Stimulated activated CD4-positive, alpha-beta T cell treated with anti-CD3 and anti-CD28 coated beads, Interleukin-1b, Interleukin-23, amount 100 ng/mL, for 1 hour (primary cell): ENCODE measurements at places on chromosomes 1 and 21.
A peak's percentile ranks its signal among the peaks of the same experiment; 100 is the strongest.

- DNase-seq, result no peak
Observed at GRCh38 chr1:57013522-57013921, 47.7 kb upstream of the C8B start.

GRCh38 chr1:1264026-1264425 lies 9.6 kb downstream of the UBE2J2 start:
- no peak for DNase-seq

DNA sequence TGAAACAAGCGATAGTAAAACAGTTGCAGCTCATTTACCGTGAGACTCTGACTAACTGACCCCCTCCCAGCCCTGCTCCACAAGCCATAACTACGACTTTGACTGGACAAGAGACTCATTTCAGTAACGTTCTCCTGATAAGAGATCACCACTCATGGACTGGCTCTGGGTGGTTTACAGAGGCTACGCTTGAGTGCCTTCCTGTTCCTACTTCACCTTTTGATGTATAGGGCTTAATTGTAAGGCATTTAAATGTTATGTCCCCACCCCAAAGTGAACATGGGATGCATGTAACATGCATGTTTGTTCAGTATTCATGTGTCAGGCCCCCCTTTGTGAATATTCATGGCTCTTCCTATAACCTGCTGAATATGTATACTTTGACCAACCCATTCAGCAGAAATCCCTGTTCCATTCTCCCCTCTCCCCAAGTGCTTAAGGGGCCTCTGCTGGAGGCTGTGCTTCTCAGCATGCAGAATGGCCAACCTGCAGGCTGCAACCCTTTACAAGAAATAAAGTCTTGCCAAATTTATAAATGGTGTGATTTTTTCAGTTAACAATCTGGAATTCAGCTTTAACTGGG lies 50.7 kb upstream of the SPOCD1 start:
- no peak for DNase-seq

DNA sequence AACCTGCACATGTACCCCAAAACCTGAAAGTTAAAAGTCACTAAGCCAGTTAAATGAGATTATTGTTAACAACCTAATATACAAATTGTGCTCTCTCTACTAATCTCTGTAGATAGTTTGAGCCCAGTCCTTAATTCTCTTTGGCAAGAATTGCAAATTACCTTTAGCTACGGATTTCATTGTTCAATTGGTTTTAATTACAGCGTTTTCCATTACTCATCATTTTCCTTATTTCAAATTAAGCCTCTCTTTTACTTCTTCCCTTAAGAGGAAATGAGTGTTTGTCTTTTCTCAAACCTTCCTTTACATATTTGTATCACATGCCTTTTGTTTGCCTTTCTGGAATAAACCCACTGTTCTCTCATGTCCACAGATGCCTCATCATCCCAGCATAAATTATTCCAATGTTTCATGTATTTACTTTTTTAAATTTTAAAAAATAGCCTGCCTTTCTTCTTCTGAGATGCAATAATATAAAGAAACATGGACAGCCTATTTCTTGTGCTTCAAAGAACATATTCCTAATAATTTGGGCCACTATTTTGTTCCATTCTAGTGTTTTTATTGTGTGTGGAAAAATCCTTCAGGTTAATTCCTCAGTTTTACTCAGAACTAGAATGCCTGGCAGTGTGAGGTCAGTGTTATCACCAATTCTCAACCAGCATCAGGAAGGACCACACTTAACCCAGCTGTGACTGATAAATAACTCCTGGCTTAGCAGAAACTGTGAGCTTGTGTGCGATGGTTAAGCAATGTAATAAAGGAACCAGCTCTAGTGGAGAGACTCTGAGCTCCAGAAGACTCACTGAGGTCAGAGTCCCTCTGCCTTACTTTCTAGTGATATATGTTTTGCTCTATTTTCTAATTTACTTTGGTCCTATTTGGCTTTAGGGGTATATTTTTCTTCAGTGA lies 600.5 kb downstream of the LTN1 start:
- no peak for DNase-seq

GRCh38 chr1:244011271-244011670 lies 39.8 kb upstream of the ZBTB18 start:
- no peak for DNase-seq

DNA sequence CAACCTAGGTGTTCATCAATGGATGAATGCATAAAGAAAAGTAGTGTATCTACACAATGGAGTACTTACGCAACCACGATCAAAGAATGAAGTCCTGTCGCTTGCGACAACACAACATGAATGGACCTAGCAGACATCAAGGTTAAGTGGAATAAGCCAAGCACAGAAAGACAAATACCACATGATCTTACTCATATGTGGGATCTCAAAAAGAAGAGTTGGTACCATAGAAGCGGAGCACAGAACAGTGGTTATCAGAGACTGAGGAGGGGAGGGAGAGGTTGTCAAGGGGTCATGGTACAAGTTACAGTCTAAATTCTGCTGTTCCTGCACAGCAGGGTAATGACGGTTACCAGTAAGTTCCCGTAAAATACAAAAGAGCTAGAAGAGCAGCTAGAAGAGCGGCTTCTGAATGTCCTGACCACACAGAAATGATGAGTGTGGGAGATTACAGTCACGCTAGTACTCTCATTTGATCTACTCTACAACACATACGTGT lies 36.7 kb downstream of the NPHP4 start:
- DNase-seq, result no peak

- no peak for DNase-seq
Observed at GRCh38 chr1:9384751-9385245, 92.1 kb downstream of the SPSB1 start.

DNA sequence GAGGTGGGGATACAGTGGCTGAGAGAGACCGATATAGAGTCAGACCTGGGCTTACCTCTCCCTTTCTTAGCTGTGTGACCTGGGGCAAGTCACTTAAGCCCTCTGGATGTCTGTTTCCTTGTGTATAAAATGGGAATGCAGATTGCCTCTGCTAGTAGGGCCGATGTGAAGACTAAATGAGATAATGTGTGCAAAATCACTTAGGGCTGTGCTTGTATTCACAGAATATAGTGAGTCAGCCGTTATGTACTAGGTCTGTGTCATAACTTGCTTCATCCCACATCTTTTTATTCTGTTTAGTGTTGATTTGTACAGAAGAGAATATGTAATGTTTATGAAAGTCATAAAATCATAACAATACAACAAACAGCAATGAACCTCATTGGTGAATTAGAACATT lies 56.0 kb downstream of the PTPRU start:
- no peak for DNase-seq

DNA sequence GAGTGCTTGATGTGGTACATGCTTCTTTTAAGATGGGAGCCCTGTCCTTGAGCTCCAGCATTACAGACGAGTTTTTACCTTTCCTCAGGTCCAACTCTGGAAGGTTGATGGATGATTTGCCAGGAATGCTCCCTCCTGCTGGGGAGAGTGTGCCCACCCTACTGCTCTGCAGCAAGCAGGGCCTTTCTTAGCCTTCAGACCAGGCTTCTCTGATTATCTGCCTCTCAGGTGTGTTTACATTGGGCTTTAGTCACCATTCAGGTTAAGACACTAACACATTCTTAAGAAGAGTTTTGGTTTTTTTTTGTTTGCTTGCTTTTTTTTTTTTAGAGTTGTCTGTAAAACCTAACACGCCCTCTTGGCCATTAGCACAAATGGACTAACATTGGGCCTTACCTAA lies 301.8 kb downstream of the KCNT2 start:
- DNase-seq, result no peak

GRCh38 chr1:87329526-87330056 lies 911 bp downstream of the LMO4 start:
- DNase-seq, result no peak

DNA sequence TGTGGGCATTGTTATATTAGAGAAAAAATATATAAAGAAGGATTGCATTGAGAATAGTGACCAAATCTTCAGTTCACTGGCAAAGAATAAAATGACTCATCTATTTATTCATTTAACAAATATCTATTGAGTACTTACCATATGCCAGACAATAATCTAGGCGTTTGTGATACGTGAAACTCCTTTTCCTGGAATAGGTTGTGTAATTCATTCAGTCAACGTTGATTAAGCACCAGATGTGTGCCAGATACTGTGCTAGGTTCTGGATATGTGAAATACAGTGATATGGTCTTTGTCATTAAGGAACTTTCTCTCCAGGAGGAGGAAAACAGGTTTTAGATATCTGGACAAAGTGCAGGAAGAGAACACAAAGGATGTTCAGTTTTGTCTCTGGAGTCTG lies 344.5 kb downstream of the RWDD3 start:
- no peak for DNase-seq

DNA sequence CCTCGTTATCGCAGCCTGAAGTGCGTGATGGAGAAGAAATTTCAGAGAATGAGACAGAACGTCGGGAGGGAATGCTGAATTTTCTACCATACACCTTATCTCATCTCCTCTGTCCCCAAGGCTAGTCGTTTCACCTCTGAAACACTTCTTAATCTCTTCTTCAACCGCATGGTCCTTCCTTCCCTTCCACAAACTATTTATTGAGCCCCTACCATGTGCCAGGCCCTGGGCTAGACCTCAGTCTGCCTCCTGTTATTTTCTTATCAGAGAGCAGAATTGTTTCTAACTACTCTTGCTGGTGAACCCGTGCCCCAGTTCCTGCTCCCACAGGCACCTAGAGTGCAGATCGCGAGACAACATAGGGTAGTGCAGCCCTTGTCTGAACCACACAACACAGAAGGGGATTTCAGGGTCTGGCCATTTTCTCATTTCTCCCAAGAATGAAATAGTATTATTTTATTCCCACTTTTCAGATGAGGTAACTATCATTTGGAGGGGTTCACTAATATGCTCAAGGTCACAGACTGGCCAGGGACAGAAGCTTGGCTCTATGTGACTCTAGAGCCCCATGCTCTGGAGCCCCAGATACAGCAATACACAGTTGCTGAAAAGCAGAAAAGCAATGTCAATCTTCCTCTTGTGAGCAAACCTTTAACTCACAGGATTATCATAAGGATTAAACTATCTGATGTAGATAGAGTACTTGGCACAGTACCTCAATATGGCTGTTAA lies 598 bp upstream of the ADIPOR1 start:
- no peak for DNase-seq

- DNase-seq, result peak; percentile 32
Observed at GRCh38 chr1:174998569-174999215, 1.1 kb upstream of the CACYBP start.

DNA sequence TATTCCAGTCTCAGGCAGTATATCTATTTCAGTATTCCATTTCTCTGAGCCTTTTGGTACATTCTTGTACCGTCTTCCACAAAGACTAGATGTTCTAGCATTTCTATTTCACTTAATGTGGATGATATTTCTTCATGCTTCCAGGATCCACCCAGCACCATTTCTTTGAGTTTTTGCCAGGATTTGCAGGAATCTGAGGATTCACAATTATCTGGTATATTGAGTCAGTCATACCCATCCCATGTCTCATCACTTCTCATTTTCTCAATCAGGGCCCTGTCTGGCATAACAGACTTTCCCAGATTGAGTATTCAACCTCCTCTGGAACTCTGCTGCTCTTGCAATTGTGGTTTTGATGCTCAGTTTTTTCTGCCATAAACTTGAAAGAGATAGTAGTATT lies 20.9 kb upstream of the COL11A1 start:
- no peak for DNase-seq

- DNase-seq, result no peak
Observed at GRCh38 chr1:214215583-214215982, 65.4 kb upstream of the SMYD2 start.

DNA sequence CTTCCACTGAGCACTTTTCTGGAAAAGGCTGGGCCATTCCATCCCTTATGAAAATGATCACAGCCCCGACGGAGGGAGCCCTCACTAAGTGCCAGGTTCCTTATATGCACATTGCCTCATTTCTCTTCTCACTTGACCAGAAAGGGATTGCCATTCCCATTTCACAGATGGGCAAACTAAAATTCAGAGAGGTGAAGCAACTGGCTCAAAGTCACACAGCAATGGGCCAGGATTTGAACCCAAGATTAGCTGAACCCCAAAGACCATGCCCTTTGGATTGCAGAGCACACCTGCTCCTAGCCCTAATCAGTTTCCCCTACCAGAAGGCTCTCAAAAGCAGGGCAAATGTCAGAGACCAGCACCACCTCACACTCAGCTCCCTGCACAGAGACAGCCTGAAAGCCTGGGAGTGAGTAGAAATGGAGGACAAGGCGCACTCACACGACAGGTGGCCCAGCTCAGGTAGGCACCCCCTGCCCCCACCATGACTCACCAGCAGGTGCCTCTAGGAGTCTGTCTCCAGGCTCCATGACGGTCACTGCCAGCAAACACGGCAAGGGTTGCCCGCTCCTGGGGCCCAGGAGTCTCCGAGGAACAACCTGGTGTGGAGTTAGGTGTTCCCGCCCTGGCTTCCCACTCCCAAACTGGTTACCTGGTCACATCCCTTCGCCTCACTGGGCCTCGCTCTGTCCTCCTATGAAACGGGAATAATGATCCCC lies 21.7 kb downstream of the SDC3 start:
- no peak for DNase-seq

- DNase-seq, result no peak
Observed at GRCh38 chr1:97903626-97904025, 17.2 kb downstream of the DPYD start.

DNA sequence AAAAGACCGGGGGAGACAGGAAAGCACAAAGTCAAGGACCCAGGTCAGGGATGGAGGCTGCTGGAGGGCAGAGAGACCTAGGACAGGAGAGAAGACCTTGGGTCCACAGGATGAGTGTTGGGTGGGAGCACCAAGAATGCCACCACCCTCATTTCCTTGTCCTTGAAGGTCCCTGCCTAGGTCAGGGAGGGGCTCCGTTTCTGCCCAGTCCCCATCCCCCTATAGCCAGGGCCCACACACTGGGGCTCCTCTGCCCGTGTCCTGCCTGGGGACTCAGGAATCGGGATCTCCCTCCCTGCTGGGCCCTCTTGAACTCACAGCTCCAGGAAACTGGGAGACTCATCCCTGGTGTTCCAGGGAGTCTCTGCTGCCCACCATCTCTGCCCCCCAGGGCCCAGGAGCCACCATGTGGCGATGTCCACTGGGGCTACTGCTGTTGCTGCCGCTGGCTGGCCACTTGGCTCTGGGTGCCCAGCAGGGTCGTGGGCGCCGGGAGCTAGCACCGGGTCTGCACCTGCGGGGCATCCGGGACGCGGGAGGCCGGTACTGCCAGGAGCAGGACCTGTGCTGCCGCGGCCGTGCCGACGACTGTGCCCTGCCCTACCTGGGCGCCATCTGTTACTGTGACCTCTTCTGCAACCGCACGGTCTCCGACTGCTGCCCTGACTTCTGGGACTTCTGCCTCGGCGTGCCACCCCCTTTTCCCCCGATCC lies 584 bp downstream of the TINAGL1 start:
- DNase-seq, result no peak

GRCh38 chr21:44867464-44867863 lies 6.0 kb downstream of the PTTG1IP start:
- no peak for DNase-seq

GRCh38 chr21:20511216-20511880 lies 486.9 kb upstream of the NCAM2 start:
- no peak for DNase-seq

GRCh38 chr1:223859058-223859457 lies 13.3 kb upstream of the TP53BP2 start:
- no peak for DNase-seq

- no peak for DNase-seq
Observed at GRCh38 chr1:162018418-162018817, 5.3 kb downstream of the OLFML2B start.

GRCh38 chr1:234748713-234749112 lies 138.7 kb upstream of the IRF2BP2 start:
- no peak for DNase-seq
